Dermis blood vessel endothelial cell (primary cell): ENCODE measurements at places on chromosomes 7 and 10. TPM values are rescaled to one million over a fixed set of nuclear protein-coding genes. Genes with fewer than 3 reads are reported as not detected.

Gene SLC39A12
- total RNA-seq: under 0.01 TPM in 1 of 2 replicates, not detected in the other

Gene GPR15LG
- 0.47 TPM in 1 of 2 replicates, not detected in the other for total RNA-seq

Gene ANXA8
- not detected in 2 replicates for total RNA-seq

Gene SKIDA1
- 1.0 and 2.6 TPM in 2 replicates for total RNA-seq

Gene NAT16
- not detected in 2 replicates for total RNA-seq

Gene EMX2
- 0.09 and 0.17 TPM in 2 replicates for total RNA-seq

Gene SLC13A1
- total RNA-seq: not detected in 2 replicates

Gene CYP17A1
- not detected in 2 replicates for total RNA-seq

Gene PTTG1IP2
- total RNA-seq: not detected in 2 replicates

Gene HOXA6
- total RNA-seq: 2.9 and 8.6 TPM in 2 replicates

Gene NEUROG3
- total RNA-seq: not detected in 2 replicates

Gene RAMP3
- 114 and 116 TPM in 2 replicates for total RNA-seq

Gene ANXA8L1
- total RNA-seq: not detected in 2 replicates

Gene HECTD2
- 8.5 and 8.7 TPM in 2 replicates for total RNA-seq

Gene KCNH2
- under 0.01 TPM in 1 of 2 replicates, not detected in the other for total RNA-seq

Gene KIAA1549
- 2.6 and 3.3 TPM in 2 replicates for total RNA-seq

Gene CPA5
- not detected in 2 replicates for total RNA-seq

Gene PTPRZ1
- total RNA-seq: under 0.01 TPM in 2 replicates

Gene PDE6C
- not detected in 2 replicates for total RNA-seq

Gene ZNF511
- total RNA-seq: 23.2 and 24.7 TPM in 2 replicates

Gene HOXA11
- total RNA-seq: under 0.01 and 0.70 TPM in 2 replicates

Gene EEPD1
- 1.3 and 5.1 TPM in 2 replicates for total RNA-seq

Gene BTAF1
- 36.0 and 43.9 TPM in 2 replicates for total RNA-seq

Gene BLNK
- total RNA-seq: not detected in 2 replicates

Gene WDFY4
- total RNA-seq: 0.34 and 2.1 TPM in 2 replicates

Gene AKR1C8
- 1.5 TPM in 1 of 2 replicates, not detected in the other for total RNA-seq

Gene GJD4
- total RNA-seq: not detected in 2 replicates

Gene SPDYE3
- not detected in 2 replicates for total RNA-seq

Gene CDK14
- 3.0 and 3.2 TPM in 2 replicates for total RNA-seq

Gene KNDC1
- total RNA-seq: 0.28 TPM in 1 of 2 replicates, not detected in the other

Gene GHRHR
- 0.09 TPM in 1 of 2 replicates, not detected in the other for total RNA-seq

Gene PRSS37
- total RNA-seq: not detected in 2 replicates

Gene SGPL1
- total RNA-seq: 15.0 and 15.8 TPM in 2 replicates

Gene ZPBP
- not detected in 2 replicates for total RNA-seq

Gene PON1
- total RNA-seq: not detected in 2 replicates

Gene PON2
- 203 and 207 TPM in 2 replicates for total RNA-seq

Gene NANOS1
- 0.09 and 0.17 TPM in 2 replicates for total RNA-seq

Gene OR9A2
- not detected in 2 replicates for total RNA-seq

Gene GBX1
- total RNA-seq: not detected in 2 replicates

Gene SP8
- total RNA-seq: not detected in 2 replicates

Gene LARP4B
- 23.5 and 33.4 TPM in 2 replicates for total RNA-seq

Gene IMPDH1
- total RNA-seq: 59.6 and 107 TPM in 2 replicates

Gene WAC
- 51.6 and 59.9 TPM in 2 replicates for total RNA-seq

Gene WEE2
- total RNA-seq: not detected in 2 replicates

Gene TMEM176B
- not detected in 2 replicates for total RNA-seq

Gene PAPOLB
- total RNA-seq: 0.23 and 0.34 TPM in 2 replicates

Gene GSDME
- total RNA-seq: 13.3 and 17.7 TPM in 2 replicates

Gene ADCYAP1R1
- not detected in 2 replicates for total RNA-seq

Gene ZNF467
- 4.8 and 12.7 TPM in 2 replicates for total RNA-seq

Gene RUFY2
- total RNA-seq: 18.2 and 23.5 TPM in 2 replicates

Gene SMIM30
- total RNA-seq: 45.8 and 68.8 TPM in 2 replicates

Gene OR2A42
- not detected in 2 replicates for total RNA-seq

Gene PLXNA4
- total RNA-seq: 1.5 and 14.9 TPM in 2 replicates
